ENCODE measurements at places on chromosomes 11 and 22. TPM values are rescaled to one million over a fixed set of nuclear protein-coding genes. Genes with fewer than 3 reads are reported as not detected.

DNA sequence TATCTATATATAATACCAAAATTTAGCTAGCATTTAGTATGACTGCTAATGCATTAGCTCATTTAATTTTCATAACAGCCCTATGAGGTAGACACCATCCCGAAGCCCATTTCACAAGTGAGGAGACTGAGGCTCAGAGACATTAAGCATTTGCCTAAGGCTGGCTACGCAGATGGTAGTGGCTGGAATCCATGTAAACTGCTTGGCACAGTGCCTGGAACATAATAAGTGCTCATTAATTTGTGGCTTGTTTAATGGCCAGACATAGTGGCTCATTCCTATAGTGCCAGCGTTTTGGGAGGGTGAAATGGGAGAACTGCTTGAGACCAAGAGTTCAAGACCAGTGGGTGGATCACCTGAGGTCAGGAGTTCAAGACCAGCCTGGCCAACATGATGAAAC, 17.8 kb upstream of the TP53I11 start:
- H3K4me1 ChIP-seq = no peaks in the 10 kb centered on the region
- no peak overlapping the region for H3K4me3 ChIP-seq
- DNase-seq = no peak
- no peaks in the 10 kb centered on the region for H3K36me3 ChIP-seq
- H3K27ac ChIP-seq = no peak overlapping the region

OR2D2 gene
- not detected for total RNA-seq

GRCh38 chr11:62666259-62666926, 1.3 kb downstream of the CSKMT start:
- H3K4me1 ChIP-seq = peaks cover 49% of the 10 kb centered on the region
- H3K27ac ChIP-seq = peak overlapping the region; percentile 93
- H3K36me3 ChIP-seq = peaks cover 51% of the 10 kb centered on the region
- no peaks in the 10 kb centered on the region for H3K27me3 ChIP-seq
- DNase-seq = no peak

IGSF22 gene
- total RNA-seq = 0.05 TPM

TMEM135 gene
- total RNA-seq = 33.1 TPM

GGTLC2 gene
- total RNA-seq = not detected

GRCh38 chr11:83725728-83726127, 439.6 kb upstream of the CCDC90B start:
- no peaks in the 10 kb centered on the region for H3K4me1 ChIP-seq
- H3K4me3 ChIP-seq = no peak overlapping the region
- DNase-seq = no peak

DNA sequence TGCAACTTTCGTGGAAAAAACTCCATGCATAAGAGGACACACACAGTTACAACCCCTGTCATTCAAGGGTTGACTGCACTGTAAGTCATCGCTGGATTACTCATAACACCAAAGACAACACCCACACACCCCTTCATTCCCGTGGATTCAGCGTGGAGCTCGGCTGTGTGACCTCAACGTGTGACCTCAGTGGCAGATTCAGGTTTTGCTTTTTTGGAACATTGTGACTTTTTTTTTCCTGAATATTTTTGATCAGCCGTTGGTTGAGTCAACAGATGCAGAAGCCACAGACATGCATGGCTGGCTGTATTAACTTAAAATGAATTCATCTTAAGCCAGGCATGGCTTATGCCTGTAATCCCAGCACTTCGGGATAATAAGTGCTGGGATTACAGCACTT, 19.7 kb upstream of the MUC5AC start:
- no peaks in the 10 kb centered on the region for H3K4me1 ChIP-seq
- peaks cover 20% of the 10 kb centered on the region for H3K27me3 ChIP-seq
- DNase-seq = no peak
- H3K4me3 ChIP-seq = no peak overlapping the region
- no peaks in the 10 kb centered on the region for H3K36me3 ChIP-seq
- no peak overlapping the region for H3K27ac ChIP-seq

- H3K4me3 ChIP-seq = no peak overlapping the region
- no peaks in the 10 kb centered on the region for H3K27me3 ChIP-seq
- H3K4me1 ChIP-seq = no peaks in the 10 kb centered on the region
- no peak for DNase-seq
- no peaks in the 10 kb centered on the region for H3K36me3 ChIP-seq
- H3K27ac ChIP-seq = no peak overlapping the region
These were observed 34.0 kb upstream of the TRPC6 start for GRCh38 chr11:101617735-101618332.

FOLR1 gene
- not detected for total RNA-seq

DNA sequence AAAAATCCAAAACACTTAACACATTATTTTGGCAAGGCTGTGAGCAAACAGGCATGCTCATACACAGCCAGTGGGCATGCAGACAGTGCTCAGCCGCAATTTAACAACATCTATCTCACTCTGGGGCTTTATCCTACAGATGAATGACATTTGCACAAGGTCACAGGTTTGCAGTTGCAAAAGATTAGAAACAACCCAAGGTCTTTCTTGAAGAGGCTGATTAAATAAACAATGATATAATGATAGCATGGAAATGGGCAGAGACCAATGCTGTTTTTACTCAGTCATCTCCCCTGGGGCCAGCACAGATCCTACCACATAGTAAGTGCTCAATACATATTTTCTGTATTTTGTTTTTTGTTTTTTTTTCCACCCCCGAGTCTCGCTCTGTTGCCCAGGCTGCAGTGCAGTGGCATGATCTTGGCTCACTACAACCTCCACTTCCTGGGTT, 9.4 kb downstream of the A4GALT start:
- no peaks in the 10 kb centered on the region for H3K4me1 ChIP-seq
- no peak for DNase-seq
- H3K36me3 ChIP-seq = no peaks in the 10 kb centered on the region
- no peak overlapping the region for H3K27ac ChIP-seq
